ENCODE measurements at places on chromosomes 2 and 18.
A peak's percentile ranks its signal among the peaks of the same experiment; 100 is the strongest.

DNA sequence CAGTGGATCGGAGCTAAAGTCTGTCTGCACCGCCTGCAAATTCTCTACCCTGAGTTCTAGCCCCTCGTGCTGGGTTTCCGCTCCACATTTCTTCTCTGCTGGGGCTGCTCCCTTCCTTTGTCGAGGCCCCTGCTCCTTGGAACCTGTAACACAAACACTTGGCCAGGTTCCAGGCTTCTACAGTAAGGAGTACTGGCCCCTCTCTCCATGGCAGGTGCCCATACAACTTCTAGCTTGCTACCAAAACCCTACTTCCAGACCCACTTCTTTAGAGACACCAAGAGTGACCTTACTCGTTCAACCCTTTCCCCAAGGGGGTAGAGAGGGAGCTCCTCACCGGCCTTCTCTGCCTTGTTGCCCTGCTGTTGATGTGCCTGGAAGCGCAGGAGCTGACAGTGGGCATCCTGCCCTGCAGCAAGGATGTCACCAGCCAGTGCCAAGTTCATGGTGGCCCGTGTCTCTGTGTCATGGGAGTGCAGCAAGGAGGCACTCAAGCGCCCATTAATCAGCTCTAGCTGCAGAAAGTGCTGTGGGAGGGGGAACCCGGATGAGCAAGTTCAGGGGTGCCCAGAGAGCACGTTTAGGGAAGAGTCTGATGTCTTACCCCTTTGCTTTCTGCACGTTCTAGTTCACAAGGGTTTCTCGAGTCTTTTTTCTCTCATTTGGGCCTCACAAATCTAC lies 1.1 kb downstream of the PREB start:
- DNase-seq: no peak

DNA sequence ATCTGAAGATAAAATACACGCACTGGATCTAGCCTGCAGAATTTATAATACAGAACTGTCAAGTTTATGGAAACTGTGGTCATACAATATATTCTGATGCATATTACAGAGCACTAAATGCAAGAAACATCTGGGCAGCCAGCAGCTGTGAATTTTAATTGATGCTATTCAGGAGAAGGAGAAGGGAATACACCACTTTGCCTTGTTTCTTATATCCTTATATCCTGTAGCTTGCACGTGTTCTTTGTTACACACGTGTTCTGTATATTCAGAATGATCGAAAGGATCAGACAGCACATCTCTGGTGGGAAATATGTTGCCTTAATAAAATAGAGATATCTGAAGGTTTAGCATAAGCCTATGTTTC lies 335.8 kb downstream of the AGPS start:
- no peak for DNase-seq

- no peak for DNase-seq
Observed at GRCh38 chr2:12320027-12320734, 396.6 kb upstream of the TRIB2 start.

DNA sequence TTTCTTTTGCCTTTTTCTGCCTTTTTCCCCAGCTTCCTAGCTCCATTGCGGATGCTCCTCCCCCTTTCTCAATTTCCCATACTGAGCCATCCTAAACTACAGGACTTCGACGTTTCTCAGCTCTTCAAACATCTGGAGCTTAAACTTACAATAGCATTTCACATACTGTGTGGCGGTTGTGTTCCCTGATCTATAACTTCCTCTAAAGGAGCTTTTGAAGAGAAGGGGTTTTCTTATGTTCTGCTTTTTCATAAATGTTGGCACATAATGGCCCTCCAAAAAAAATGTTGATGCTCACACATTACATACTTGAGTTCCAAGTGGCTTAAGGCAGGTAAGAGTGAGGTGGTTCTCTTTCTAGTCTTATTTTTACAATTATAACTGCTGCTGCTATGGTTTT lies 87.4 kb downstream of the RNF144A start:
- DNase-seq: no peak

DNA sequence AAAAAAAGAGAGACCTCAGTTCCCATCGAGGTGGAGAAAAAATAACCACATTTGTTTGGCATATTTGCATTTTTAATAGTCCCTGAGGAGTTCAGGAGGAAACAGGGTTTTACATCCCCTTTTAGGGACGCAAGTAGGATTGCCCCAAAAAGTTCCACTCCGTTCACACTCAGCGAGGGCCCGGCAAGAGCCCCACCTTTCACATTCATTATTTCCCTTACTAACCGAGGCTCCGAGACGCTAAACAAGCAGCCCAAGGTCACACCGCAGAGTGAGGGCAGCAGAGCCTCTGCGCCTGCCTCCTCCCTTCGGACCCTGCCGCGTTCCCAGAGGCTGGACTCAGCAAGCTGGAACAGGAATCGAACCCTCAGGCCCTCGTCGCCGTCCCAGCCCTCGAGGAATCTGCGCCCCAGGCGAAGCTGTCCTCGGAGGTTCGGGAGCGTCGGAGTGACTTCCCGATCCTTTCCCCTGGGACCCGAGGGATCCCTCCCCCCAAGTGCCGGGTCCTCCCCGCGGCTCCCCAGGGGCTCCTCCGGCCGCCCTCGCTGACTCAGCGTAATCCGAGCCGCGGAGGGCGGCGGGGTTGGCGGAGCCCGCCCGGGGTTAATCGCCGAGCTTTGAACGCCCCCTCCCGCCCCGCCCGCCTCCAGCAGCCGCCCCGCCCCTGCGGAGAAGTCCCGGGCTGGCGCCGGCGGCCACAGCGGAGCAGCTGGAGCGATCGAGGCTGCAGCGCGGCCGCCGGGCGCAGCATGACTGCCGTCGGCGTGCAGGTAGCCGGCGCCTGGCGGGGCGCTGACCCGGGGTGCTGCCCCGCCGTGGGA lies at the start of gene TMEM37:
Gene TMEM37 (plus strand): TSS at position 700 of the 821 bp plus-strand sequence. CDS start 50 bp downstream, at position 750.
- DNase-seq: peak; percentile 9

DNA sequence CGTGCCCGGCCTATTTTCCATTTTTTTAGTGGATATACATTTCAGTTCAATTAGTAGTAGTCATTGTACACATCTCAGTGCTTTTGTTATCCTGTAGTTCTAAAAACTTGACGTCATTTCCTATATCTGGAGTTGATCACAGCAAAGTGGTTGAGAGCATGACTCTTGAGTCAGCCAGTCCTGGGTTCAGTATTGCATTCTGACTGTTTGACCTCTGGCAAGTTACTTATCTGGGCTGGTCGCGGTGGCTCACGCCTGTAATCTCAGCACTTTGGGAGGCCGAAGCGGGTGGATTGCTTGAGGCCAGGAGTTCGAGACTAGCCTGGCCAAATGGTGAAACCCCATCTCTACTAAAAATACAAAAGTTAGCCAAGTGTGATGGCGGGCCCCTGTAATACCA lies 50.4 kb upstream of the PPM1B start:
- no peak for DNase-seq

DNA sequence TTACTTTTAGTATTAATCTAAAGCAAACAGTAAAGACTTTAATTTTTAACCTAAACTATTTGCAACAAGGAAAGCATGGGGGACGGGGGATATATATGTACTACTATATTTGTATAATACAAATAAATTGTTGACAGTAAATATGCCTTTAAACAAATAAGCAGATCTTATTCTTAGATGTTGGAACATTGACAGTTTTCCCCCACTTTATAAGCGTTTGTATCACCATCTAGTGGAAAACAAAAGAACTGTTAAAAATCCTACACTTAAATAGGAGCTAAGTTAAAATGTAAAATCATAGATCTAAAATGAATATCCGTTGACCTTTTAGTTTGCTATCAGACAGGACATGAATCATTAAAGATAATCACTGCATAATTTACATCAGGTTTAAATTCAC lies 50.0 kb downstream of the RBBP8 start:
- DNase-seq: no peak

DNA sequence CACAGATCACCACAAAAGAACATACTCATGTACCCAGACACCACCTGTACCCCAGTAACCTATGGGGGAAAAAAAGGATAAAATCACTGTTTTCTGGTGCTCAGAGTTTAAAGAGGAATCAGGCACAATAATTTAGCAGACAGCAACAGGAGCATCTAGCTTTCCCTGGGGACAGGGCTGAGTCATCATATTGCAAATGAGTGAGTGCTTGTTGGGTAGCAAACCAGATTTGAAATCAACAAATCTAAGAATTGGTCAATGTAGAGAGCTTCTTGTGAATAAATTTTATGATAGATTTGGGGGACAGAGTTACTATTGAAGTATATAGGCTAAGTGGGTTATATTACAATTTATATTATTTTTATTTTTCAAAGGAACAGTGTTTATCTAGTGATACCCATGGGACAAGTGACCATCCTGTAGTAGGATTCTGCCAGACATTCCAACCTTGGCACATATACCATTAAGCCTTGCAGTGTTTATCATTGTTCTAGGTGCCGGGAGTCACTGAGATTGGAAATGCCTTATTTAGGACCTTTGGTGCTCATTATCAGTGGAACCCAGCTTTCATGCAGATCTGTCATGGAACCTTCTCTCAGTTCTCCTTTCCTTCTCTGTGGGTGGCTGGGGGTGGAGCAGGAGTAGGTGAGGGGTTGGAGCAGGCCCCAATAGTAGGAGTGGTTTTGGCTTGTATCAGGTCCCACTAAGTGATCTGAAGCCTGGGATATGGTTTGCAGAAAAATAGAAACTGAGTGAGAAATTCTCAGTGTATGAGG lies 117.2 kb downstream of the CERS6 start:
- no peak for DNase-seq

DNA sequence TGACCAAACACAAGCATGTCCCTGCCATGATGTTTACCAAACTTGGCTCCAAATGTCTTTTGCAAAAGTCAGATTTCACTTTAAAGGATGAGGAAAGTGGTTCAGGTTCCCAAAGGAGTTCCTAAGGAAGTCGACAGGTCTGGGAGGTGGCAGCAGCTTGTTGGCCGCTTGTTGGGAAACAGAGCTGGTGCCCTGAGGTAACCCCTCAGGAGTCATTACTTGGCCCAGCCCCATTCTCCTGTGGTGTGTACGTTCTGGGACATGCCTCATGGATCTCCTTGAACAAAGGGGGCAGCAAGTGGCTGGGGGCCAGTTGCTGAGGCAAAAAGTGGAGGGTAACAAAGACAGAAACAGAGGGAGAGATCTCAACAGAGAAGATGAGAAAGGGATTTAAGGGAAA lies 10.9 kb downstream of the TMBIM1 start:
- DNase-seq: no peak

GRCh38 chr18:4639628-4640310 lies 184.7 kb upstream of the DLGAP1 start:
- DNase-seq: no peak

Measured in CD8-positive, alpha-beta T cell (primary cell).